ENCODE measurements at places on chromosomes 11 and 22.

DNA sequence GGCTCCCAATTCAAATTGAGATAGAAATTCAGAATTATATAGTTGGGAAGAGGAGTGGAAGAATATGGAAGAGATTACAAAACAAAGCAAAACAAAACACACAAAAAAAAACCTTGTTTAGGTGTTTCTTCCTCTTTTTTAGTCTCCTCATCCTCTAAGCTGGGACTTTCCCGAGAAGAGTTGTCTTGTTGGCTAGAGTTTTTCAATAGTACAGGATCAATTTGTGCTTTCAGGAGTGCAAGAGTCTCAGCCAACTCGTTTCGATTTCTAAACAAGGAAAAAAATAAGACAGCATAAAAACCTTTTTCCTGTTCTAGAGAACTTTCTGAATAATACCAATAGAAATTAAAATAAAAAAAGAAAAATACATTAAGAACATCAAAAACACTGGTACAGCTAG, 87.8 kb upstream of the CLNS1A start:
- DNase-seq = no peak

- DNase-seq = no peak
These were observed 8.0 kb downstream of the NCAPH2 start for GRCh38 chr22:50516068-50516467.

- no peak for DNase-seq
These were observed 22.6 kb upstream of the ADSL start for GRCh38 chr22:40323681-40324171.

- no peak for DNase-seq
These were observed 192.6 kb upstream of the NARS2 start for GRCh38 chr11:78767027-78767932.

GRCh38 chr11:11814614-11815452, 26.9 kb upstream of the USP47 start:
- DNase-seq = no peak

DNA sequence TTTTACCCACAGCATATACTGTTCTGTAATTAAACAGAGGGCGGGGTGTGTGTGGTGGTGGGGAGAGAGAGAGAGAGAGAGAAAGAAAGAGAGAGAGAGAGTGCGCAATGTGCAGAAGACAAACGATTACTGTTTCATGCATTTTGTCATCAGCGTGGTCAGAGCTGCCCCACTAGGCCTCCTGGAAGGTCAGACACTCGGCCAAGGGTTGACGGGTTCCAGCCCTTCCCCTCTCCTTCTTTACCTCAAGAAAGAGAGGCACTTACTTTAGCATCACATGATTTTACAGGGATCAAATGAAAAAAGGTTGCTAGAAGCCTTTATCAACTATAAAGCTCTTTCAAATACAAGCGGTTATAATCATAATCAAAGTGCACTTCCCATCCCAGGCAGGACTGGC, 269.2 kb upstream of the SORL1-AS1 start:
- no peak for DNase-seq

DNA sequence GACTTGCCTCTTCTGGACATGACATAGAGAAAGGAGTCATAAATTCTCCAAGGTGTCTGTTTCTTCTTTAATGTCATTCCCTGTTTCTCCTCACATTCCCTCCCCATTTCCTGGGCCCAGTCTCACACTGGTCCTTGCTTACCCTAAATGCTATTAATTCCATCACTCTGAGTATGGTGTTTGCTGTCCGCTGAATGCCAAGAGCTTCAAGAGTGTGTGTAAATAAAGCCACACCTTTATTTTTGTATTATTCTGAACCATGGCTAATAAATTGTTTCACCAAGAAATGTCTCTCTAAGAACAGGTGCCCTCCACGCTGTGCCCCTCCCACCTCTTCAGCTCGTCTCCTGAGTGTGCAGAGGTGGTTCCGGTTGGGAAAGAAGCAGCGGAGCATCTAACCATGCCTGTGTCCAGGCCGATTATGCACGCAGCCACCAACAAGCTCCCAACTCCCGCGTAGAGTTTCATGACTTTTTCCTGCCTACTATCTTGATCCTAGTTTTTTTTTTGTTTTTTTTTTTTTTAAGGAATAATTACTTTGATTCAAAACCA, 8.6 kb downstream of the TMEM121B start:
- no peak for DNase-seq

DNA sequence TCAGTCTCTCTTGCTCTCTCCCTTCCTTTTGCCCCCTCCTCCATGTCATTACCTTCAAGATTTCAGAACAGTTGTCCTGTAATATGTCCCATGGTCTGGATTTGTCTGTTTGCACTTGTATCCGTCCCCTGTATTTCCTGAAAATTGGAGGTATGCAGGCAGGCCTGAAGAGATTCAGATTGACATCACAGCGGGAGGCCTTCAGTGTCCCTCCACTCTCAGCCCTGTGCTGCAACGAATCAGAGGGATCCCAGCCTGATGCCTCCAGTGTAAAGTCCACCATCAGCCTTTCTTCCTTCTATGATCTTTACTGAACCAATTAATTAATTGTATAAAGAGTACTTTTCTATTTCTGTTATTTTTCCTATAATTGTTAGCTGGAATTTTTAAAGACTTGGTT, 57.3 kb downstream of the ELMOD1 start:
- DNase-seq = no peak

DNA sequence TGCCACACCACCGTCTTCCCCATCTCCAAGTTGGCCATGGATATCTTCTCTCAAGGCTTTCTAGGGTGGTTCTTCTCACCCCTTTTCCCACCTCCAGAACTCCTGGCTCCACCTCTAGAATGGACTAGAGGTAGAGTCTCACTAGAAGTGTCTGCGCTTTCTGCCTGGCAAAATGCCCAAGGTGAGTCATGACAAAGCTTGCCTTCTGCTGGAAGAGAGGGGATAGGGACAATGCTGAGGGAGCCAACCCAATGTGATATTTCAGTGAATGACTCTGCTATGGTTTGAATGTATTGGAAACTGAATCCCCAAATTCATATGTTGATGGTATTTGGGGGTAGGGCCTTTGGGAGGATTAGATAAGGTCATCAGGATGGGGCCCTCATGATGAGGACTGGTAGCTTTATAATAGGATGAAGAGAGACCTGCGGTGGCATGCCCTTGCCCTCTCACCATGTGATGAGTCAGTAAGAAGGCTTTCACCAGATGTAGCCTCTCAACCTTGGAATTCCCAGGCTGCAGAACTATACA, 4.1 kb upstream of the CD82 start:
- no peak for DNase-seq

GRCh38 chr22:41668971-41669911, 19.4 kb downstream of the SNU13 start:
- no peak for DNase-seq

DNA sequence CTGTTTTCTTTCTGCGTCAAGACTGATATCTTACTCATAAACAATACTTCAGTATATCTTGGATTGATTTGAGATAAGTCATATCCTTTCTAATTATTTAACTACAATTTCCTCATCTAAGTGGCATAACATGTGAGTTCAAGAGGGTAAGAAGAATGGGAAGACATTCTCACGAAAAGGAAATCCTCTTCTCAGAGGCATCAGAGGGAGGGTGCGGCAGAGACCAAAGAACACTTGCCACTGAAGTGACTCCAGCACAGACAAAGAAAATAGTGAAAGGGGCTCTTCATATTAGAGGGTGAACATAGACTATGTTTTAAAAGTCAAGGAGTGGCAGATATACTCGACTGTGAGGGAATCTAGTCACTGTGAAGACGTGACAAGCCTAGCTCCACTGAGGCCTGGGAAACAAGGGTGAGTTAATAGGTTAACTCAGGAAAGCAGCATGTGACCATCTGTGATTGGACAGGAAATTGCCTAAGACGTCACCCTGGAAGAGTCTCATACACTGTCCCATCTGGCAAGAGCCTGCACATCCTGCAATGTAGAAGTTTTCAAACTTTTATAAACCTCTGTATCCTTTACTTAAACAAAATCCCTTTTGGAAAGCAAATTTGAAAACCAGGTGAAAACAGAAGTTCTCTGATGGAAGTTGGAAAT, 1.9 kb upstream of the MMP1 start:
- DNase-seq = no peak

DNA sequence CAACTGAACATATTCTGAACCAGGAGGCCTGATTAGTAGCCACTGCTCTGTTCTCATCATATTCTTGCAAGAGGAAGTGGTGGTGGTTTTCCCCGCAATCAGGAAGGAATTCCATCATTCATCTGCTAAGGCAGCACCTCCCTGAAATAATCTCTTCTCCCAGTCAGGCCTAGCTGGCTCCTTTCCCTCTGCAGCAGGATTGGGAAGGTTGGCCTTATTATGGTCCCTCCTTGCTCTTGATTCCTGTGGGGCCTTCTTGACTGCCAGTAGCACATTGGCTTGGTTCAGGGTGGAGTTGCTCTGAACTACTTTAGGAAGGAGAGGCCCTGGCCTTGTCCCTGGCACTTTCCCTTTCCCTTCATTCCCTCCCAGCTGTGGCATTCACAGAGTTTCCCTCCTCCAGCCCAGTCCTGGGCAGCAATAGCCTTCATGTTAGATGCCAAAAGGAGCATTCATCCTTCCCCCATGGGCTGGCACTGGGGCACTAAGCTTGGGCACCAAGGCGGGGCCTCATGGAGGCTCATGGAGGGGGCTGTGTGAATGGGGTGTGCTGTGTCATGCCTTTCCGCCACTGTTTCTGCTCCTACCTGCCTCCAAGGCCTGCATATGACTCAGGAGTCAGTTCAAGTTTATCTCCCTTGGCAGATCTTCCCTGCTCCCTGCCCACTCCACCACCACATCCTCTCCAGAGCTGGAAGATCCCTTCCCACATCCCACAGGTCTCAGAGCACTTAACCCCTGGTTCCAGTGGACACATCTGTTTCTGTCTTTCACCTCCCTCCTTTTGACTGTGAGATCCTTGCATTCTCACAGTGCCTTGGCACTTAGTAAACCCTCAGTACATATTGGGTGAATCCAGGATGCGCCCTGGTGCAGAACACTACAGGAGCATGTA, 27.6 kb upstream of the CD44 start:
- DNase-seq = no peak

- no peak for DNase-seq
These were observed 90.7 kb downstream of the RTL6 start for GRCh38 chr22:44407171-44407986.

DNA sequence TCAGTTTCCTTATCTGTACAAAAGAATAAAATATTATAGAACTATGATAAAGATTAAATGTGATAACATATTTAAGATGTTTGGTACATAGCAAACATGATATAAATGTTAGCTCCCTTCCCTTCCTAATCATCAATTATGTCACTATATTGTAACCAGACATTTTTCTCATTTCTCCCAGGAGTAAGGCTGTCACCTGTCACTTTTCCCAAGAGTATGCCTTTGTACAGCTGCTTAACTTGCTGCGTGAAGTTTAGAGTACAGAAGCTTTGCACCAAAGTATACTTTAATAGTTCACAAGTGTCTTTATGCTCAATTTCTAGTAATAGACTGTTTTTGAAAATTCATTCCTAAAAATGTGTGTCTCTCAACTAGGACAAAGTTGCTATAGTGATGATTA, 186.9 kb downstream of the DLG2 start:
- DNase-seq = no peak

GRCh38 chr11:5242933-5243815, 6.5 kb downstream of the HBG1 start:
- no peak for DNase-seq

DNA sequence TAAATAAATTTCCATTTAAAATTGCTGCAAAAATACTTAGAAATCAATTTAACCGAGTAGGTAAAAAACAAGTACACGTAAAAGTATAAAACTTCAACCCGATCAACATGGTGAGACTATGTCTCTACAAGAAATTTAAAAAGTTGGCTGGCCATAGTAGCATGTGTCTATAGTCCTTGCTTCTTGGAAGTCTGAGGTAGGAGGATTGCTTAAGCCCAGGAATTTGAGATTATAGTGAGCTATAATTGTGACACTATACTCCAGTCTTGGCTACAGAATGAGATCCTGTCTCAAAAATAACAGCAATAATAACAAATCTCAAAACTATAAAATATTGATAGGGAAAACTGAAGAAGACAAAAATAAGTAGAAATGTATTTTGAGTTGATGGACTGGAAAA, 11.1 kb downstream of the CASP4 start:
- DNase-seq = no peak

- DNase-seq = no peak
These were observed 40.7 kb upstream of the POU2AF1 start for GRCh38 chr11:111419641-111420327.

GRCh38 chr11:132655187-132655855, 877.0 kb downstream of the OPCML start:
- DNase-seq = no peak

DNA sequence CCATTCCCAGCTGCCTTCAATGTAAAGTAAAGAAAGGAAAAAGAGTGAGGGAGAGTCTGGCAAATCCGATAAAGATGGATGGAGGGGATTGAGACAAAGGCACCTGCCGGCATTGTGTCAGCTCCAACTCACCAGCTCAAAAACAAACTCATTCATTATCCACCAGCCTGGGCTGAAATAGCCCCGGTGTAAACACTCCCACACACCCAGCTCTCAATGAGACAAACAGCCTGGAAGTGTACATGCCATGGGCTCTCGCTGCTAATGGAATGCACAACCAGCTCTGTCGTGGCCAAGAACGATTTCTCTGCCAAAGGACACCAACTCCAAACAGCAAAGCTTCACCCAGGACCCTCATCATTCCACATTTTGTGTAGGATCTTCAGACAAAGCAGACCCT, 89.3 kb upstream of the OPCML start:
- DNase-seq = no peak

DNA sequence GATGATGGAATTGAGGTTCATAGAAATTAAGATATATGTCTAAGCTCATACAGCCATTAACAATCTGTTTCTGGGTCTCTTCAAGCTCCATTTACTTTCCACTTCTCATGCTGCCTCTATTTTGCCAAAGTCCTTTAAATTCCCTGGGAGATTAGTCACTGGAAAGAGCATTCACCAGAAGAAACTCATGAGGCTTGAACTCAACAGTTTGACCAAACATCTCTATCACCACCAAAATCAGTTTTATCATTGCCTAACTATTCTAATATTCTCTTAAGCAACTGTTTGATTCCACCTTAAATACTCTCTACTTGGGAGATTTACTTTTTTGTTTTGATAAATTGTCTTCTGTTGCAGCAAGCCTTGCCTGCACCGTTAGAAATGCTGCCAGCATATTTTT, 881.3 kb downstream of the KCNA4 start:
- DNase-seq = no peak

DNA sequence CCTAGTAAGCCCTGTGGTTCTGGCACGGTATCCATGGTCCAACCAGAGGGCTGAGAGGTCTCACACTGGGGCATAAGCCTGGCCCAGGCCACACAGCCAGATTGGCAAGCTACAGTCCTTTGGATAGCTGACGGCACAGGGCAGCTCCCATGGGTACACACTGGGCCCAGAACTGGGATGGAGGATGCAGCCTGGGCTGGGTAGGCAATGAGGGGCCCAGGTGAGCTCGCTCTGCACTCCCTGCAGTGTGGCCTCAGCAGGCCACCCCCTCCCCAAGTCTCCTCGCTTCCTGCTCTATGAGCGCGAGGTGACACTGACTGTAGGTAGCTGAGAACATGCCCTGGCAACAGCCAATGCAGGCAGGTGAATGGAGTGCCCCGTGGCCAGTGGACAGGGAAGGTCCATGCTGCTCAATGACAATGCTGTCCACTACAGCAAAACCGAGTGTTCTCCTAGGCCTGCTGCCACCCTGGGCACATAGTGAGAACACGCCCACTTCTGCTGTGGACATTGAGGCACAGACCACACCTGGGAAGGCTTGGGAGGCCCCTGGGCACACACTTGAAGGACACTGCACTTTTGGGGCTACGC, 3.8 kb downstream of the ARVCF start:
- no peak for DNase-seq
